ENCODE measurements at places on chromosomes 4 and X.

GRCh38 chr4:116444117-116444516 lies 641.3 kb downstream of the TRAM1L1 start:
- DNase-seq = no peak

- DNase-seq = peak; percentile 37
Measured at GRCh38 chr4:140374130-140374477, 658 bp downstream of the SCOC start.

- DNase-seq = peak; percentile 26
Measured at GRCh38 chr4:24594887-24595286, 10.5 kb upstream of the DHX15 start.

DNA sequence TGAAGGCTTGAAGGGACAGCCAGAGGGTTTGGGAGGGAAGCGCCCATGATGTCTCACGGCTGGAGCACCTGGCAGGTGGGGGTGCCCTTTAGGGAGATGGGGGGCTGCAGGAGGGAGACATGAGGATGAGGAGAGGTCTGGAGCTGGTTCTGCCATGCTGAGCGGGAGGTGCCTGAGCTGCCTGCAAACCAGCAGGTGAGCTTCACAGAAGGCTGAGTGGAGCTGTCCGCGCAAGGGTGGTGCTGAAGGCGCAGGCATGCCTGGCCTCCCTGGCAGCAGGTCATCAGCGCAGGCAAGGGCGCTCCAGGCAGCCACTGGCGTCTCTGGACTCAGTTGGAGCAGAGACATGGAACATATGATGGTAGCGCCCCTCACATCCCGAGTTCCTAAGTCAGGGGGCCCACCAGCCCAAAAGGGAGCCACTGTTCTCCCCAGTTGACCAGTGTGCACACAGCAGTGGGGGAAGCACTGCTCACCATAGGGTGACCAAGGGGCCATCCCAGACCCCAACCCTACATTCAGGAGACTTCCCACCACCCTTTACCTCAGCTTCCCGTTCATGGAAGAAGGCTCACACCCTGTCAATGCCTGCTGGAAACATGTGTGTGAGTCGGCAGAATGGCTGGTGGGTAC lies 25.8 kb downstream of the ADRA2C start:
- peak; percentile 21 for DNase-seq

- no peak for DNase-seq
Measured at GRCh38 chrX:23826216-23826615, 43.2 kb downstream of the SAT1 start.

- peak; percentile 1 for DNase-seq
Measured at GRCh38 chrX:48278958-48279357, 23.8 kb downstream of the SSX1 start.

GRCh38 chrX:15976396-15976795 lies 121.8 kb upstream of the AP1S2 start:
- no peak for DNase-seq

Measured in ELR (cell line).